NB4 (cell line): ENCODE measurements at places on chromosomes 13 and 19.

- no peak for DNase-seq
Observed at GRCh38 chr13:29473166-29473565, 122.3 kb downstream of the SLC7A1 start.

DNA sequence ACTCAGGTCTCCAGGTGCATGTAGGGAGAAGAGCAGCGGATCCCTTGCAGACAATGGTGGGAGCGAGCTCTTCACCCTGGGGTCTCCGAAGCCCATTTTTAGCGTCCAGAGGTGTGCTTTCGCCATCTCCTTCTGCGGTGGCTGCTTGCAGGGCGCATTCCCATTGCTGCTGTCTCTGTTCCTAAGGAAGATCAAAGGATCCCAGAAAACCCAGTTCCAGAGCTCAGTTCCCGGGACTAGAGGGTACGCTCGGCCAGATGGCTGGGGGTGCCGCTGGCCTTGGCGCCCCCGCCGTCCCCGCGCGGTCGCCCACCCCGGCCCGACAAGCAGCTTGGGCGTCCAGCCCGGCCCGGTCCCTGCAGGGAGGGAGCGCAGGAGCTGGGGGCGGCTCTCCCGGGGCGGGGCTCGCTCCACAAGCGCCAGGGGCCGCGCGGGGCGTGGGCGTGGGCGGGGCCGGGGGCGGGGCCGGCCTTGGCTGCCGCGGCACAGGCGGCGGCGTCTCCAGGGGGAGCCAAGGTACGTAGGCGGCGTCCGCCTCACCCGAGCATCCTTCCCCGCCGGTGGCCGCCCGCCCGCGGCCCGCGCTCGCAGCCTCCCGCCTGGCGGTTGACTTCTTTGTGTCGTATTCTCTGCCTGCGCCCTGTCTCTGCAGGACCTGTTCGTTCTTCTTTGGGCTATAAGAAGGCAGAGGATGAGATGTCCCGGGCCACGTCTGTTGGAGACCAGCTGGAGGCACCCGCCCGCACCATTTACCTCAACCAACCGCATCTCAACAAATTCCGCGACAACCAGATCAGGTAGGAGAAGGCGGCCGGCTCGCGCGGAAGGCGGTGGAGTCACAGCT is 96.8 kb downstream of the ATP8A2 start:
- DNase-seq, result no peak

DNA sequence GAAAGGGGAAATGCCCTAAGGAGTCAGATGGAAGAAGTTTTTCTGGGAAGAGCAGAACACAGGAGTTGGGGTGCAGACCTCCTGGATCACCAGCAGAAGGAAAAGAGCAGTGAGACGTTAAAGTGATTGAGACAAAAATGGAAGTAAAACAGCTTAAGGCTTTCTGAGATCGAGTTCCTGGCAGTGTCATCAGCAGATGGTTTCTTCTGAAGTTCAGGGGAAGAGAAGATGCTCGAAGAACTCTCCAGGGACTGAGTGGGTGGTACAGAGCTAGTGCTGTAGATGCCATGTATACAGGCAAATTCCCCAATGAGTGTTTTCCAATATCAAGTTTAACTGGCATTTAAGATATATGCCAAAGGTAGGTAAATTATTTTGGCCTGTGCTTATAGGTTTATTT is 272.2 kb upstream of the KLF12 start:
- no peak for DNase-seq

- peak; percentile 49 for DNase-seq
Observed at GRCh38 chr13:31036731-31037695, 104.6 kb downstream of the TEX26 start.

- DNase-seq, result no peak
Observed at GRCh38 chr19:43739439-43740235, 15.1 kb downstream of the SMG9 start.

GRCh38 chr13:34412295-34412694 is 529.8 kb upstream of the NBEA start:
- no peak for DNase-seq

GRCh38 chr19:50425581-50425980 is 6.8 kb downstream of the SPIB start:
- DNase-seq, result no peak

DNA sequence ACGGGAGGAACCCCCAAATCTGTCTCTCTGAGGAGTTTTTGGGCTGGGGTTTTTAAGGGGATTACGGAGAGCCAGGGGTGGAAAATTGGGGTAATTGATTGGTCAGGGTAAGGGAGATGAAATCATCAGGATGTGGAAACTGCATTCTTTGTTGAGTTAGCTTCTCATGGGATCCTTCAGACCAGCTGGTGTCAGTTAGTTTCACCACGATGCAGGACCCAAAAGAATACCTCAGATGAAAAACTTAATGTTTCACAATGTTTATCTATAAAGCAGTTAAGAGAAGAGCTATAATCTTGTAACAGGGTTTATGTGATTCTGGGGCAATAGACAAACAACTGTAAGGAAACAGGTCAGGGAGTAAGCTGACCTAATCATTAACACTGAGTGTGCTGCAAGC is 230.8 kb downstream of the POU4F1 start:
- DNase-seq, result peak; percentile 22

DNA sequence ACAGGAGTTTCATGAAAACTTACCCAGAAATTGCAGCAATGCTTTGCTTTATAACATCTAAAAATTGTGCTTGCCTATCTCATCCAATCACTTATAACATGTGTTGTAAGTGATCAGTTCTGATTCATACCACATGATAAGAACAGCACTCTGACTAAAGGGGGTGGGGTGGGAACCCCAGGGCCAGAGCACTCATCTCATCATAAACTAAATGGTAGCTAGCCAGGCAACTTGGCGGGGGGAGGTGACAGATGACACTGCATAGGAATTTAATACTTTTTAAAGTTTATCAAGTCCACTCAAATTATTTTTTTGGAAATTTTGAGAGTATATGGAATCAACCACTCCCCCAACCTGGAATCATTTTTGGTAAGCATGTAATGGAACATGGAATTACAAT is 42.1 kb downstream of the FOXO1 start:
- no peak for DNase-seq

GRCh38 chr13:108980237-108980636 is 350.8 kb downstream of the MYO16 start:
- no peak for DNase-seq

- DNase-seq, result peak; percentile 83
Observed at GRCh38 chr19:8641908-8642547, 11.6 kb downstream of the NFILZ start.

- DNase-seq, result no peak
Observed at GRCh38 chr19:37920591-37921450, 13.8 kb downstream of the SIPA1L3 start.

DNA sequence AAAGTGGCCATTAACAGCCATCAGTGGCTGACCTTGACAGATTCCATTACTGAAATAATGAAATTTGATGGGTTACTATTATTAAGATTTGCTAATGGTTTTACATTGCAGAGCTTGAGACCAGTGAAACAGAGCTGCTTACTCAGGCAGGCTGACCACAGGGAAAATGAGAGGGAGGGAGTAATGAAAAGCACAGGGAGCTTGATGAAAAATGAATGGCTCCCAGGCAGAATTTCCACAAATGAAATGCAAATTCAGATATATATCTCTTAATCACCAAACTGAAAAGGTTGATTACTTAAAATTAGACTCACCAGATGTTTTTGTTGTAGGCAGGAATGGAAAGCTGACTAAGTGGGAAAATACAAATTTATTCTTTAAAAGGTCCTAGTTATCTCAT is 36.1 kb downstream of the HTR2A start:
- DNase-seq, result no peak

GRCh38 chr19:33432015-33432414 is 58.5 kb downstream of the CEBPG start:
- no peak for DNase-seq

DNA sequence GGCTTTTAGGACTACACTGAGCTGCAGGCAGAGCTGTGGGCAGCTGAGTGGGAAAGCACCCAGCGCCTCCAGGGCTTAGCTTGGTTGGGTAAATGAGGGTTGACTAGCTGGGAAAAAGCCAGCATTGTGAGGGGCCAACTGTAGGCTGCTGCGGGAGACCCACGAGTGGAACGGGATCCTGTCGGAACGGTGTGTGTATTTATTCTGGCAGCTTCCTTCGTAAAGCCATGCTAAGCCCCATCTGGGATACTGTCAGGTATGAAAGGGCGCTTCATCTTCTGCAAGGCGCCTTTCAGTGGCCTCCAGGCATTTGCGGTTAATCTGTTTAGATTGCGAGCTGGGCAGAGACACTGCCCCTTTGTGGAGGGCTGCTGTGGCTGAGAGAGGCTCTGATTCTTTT is 39.5 kb upstream of the CNMD start:
- DNase-seq, result no peak

- DNase-seq, result peak; percentile 46
Observed at GRCh38 chr19:13430790-13431582, 75.3 kb downstream of the CACNA1A start.

DNA sequence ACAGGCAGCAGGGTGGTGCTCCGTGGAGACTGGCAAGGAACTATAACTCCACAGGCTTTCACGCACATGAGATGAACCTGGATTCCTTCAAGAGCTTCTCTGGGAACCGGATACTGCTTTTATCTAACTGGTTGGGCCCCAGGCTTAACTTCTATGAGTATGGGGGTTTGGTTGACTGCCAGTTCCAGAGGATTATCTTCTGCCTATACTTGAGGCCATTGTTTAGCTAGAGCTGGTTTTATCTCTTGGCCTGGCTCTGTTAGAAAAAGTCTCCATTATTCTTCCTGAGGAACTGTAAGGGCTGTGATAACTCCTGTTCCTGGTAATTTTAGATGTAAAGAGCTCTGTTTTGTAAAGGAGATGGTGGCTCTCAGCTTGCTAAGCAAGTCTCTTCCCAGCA is 40.9 kb downstream of the ZNF846 start:
- no peak for DNase-seq

GRCh38 chr13:19053561-19053960 is 128.1 kb downstream of the TUBA3C start:
- DNase-seq, result peak; percentile 15

DNA sequence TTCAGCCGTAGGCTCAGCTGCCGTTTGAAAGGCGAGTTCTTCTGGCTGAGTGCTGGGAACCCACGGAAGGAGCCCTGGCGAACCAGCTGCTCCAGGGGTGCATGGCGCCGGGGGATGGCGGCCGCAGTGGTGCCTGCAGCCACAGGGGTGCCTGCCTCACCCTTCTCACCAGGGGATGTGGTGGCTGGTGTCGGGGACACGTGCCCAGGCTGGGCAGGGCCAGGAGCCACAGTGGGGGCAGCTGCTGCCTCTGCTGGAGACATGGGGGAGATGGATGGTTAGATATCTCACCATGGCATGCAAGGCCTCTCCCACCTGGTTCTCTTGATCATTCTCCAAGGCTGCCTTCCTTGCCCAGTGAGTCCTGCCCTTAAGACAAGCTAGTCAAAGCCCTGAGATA is 17.1 kb downstream of the NUMBL start:
- DNase-seq, result no peak

DNA sequence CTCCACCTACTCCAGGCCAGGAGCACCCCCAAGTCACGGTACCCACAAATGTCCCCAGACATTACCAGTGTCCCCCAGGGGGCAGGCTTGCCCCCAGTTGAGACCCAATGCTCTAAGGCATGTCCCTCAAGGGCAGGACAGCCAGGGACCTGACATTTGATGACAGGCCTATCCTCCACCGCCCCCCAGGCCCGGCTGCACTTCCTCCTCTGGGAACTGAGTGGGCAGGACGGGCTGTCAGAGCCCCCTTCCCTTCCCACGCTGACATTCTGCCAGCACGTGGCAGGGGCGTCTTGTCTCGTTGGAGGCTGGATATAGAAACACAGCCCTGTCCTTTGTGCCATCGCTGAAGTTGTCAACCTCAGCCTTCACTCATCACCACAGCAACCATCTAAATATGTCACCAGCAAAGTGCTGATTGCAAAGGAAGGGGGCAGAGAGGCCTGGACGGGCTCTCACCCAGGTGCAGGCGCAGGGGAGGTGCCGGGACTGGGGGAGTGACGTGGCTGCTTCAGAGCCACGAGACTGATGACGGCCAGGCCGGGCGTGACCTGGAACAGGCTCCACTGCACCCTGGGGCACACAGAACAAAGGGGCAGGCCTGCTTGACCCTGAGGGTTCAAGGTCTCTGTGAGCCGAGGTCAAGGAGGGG is 38.4 kb downstream of the GNG7 start:
- peak; percentile 27 for DNase-seq

- no peak for DNase-seq
Observed at GRCh38 chr19:54560881-54561385, 12.7 kb upstream of the LILRA2 start.

DNA sequence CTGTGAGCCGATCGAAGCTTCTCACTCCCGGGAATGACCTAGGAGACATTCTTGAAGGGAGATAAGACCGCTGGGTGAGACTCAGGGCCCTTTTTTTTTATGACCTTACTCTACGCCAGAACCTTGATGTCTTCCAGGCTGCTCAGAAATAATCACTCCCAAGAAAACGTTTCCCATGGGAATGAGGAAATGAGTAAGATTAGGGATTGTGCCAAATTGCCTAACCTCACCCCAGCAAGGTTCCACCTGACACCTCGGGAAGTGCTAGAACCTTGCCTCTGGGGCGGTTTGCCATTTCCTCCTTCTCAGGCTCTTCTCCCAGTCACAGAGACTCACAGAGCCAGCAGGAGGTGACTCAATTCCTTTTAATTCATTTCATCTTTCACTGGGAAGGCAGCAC is 2.3 kb downstream of the SLC46A3 start:
- DNase-seq, result no peak

DNA sequence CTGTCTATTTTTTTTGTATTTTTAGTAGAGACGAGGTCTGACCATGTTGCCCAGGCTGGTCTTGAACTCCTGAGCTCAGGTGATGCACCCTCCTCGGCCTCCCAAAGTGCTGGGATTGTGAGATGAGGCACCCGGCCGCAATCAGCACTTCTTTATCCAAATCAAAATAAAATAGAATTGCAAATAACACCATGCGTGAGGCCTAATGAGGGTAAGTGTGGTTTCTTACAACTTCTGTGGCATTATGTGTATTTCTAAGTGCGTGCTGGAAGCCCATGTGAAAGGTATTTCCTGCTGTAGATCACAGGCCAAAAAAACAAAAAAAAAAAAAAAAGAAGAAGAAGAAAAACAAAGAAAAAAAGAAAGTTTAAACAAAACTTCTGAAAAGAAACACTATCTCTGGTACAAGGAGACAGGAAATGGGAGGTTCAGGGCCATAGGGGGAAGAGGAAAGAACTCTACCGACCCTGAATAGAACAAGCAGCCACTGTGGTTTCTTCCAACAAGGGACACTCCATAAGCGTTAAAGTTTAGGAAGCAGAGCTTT is 3.0 kb upstream of the GRAMD1A start:
- DNase-seq, result peak; percentile 23

- no peak for DNase-seq
Observed at GRCh38 chr13:100962585-100962984, 288.0 kb upstream of the TMTC4 start.

GRCh38 chr13:44355621-44356020 is 18.0 kb upstream of the SERP2 start:
- DNase-seq, result no peak

GRCh38 chr13:26007261-26008125 is 44.3 kb downstream of the SHISA2 start:
- no peak for DNase-seq

DNA sequence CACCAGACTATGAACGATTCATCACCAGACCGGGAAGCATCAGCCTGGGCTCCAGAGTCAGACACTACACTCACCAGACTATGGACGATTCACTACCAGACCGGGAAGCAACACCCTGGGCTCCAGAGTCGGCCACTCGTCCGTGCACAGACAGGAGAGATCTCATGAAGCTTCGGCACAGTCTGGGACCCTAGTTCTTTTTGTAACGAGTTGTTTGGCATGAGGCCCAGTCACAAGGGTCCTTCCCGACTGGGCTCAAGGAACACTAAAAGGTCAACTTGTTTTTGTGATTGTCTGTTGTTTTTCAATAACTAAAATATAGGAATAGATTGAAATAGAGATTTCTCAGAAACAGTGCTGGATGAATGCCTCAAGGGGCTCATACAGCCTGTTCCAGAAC is 1141.6 kb upstream of the MIR17HG start:
- DNase-seq, result no peak

GRCh38 chr19:50333737-50334617 is 4.8 kb upstream of the KCNC3 start:
- no peak for DNase-seq
